ENCODE measurements at places on chromosomes 1 and 21.
A peak's percentile ranks its signal among the peaks of the same experiment; 100 is the strongest.

DNA sequence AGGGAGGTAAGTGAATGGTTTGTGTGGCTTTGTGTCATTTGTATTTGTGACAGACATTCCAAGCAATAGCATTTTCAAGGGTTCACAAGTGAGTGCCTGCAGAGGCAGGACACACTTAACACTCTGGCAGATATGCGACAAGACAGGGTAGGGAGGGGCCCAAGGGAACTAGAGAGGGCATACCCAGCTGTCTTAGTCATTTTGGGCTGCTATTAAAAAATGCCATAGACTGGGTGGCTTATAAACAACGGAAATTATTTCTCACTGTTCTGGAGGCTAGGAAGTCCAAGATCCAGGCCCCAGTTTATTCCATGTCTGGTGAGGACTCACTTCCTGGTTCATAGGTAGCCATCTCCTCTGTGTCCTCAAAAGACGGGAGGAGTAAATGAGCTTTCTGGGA lies 137.4 kb downstream of the FGGY start:
- DNase-seq, result no peak

- no peak for DNase-seq
Observed at GRCh38 chr1:214447557-214447871, 103.9 kb downstream of the PTPN14 start.

GRCh38 chr1:156616463-156616862 lies 2.8 kb upstream of the HAPLN2 start:
- peak; percentile 65 for DNase-seq

GRCh38 chr1:203609979-203610493 lies 16.6 kb upstream of the ATP2B4 start:
- no peak for DNase-seq

GRCh38 chr1:174580801-174581200 lies 133.0 kb downstream of the GPR52 start:
- no peak for DNase-seq

- DNase-seq, result no peak
Observed at GRCh38 chr1:56396581-56396980, 182.8 kb downstream of the PLPP3 start.

GRCh38 chr1:239814306-239814881 lies 277.3 kb upstream of the FMN2 start:
- DNase-seq, result peak; percentile 88

- DNase-seq, result no peak
Observed at GRCh38 chr1:175095069-175095468, 27.4 kb downstream of the TNN start.

DNA sequence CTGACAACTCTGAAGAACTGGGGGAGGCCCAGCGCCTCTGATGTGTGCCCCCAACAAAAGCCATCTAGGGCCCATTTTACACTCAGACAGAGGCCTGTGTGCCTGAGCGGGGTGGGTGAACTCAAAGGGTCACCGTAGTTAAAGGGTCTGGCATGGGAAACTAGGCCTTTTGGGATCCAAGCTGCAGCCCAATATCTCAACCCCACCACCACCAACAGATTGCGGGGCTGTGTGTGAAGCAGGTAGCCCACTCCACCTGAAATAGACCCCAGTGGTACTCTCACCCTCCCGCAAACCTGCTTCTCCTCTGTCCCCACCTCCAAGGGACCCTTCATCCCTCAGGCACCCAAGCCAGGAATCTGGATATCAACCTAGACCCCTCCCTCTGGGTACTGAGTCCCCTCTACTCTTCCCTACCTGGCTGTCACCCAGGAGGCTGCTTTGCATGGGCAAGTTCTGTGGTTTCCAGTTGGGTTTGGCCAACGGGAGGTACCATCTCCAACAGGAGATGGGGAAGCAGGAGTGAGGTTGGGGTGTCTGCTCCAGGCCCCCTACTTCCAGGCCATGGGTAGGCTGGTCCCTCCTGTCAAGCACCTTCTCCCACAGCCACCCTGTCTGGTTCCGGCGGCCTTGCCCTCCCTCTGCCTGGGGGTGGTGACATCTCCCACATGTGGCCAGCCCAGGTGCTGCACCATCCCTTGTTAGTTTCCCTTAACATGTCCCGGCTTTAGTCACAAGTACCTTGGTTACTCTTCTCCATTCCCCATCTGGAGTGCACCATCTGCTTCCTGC lies 35.2 kb upstream of the LRP8 start:
- DNase-seq, result no peak

GRCh38 chr1:36847186-36847585 lies 187.1 kb downstream of the GRIK3 start:
- no peak for DNase-seq

- peak; percentile 71 for DNase-seq
Observed at GRCh38 chr1:190000365-190000872, 477.2 kb downstream of the BRINP3 start.

DNA sequence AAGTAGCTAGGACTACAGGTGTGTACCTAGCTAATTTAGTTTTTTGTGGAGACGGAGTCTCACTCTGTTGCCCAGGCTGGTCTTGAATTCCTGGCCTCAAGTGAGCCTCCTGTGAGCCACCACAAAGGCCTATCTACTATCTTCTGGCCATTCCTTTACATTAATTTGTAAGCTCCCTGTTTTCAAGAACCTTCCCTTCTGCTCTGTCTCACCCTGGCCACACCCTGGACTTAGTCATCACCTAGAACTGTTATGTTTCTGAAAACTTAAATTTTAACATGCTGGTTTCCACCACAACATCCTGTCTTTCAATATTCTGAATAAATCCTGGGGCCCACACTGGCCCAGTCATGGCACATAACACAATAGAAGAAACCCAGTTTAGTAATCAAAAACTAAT lies 4.9 kb upstream of the B4GALT3 start:
- DNase-seq, result peak; percentile 68

GRCh38 chr1:244466724-244467123 lies 5.7 kb downstream of the CATSPERE start:
- DNase-seq, result no peak

DNA sequence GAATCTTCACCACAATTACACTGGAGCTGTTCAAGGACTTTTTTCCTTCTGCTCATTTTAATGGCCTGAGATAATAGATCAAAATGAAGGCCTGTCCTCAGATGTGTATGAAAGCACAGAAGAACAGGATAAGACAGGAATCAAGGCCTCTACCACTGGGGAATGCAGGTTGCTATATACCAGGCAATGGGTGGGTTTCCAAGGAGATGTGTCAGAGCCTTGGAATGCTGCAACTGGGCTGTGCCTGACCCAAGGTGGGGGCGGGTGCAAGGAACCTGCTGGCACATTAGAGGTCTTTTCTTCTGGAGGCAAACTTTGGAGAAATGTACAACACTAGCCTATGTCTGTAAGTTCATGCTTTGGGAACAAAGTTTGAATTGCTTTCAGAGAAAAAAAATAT lies 21.7 kb upstream of the LAMC2 start:
- peak; percentile 81 for DNase-seq

- no peak for DNase-seq
Observed at GRCh38 chr1:209040351-209040750, 543.2 kb upstream of the CAMK1G start.

DNA sequence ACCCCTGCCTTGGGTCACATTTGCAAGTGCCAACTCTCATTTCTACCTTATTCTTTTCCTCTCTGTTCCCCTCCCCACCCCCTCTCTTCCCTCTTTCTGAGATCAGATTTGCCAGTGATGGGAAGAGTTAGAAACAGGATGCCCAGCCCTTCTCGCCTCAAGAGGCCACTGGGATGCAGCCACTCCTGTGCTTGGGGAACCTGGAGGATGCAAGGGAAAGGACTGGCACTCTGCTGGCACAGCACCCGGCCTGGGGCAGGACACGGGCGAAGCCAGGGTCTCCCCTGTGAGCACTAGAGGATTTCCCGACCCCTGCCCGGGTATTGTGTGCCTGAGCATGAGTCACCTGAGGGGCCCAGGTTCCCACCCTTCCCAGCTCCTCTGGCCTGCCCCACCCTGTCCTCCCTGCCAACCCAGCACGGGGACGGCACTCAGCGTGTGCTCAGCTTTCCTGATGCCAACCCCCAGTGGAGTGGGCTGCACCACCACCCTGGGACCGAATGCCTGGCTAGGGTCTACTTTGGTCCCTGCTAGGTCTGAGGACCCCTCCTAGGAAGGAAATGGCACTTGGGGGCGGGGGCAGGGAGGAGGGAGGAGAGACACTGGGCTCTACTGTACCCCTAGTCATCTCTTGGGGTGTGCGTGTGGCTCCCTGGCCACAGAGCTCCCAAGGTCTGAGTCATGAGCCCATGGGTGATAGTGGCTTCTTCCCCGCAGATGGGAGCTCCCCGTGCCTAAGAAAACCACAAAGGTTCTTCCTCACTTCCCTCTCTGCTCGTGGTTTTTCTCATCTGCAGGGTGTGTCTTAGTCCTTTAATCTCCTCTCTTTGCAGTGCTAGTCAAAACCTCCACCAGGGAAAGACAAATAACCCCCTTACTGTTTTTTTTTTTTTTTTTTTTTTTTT lies 12.4 kb downstream of the LMNA start:
- DNase-seq, result peak; percentile 94

GRCh38 chr1:22572818-22573217 lies 9.5 kb downstream of the EPHA8 start:
- DNase-seq, result no peak

GRCh38 chr1:218459878-218460711 lies 115.0 kb downstream of the TGFB2 start:
- peak; percentile 91 for DNase-seq

DNA sequence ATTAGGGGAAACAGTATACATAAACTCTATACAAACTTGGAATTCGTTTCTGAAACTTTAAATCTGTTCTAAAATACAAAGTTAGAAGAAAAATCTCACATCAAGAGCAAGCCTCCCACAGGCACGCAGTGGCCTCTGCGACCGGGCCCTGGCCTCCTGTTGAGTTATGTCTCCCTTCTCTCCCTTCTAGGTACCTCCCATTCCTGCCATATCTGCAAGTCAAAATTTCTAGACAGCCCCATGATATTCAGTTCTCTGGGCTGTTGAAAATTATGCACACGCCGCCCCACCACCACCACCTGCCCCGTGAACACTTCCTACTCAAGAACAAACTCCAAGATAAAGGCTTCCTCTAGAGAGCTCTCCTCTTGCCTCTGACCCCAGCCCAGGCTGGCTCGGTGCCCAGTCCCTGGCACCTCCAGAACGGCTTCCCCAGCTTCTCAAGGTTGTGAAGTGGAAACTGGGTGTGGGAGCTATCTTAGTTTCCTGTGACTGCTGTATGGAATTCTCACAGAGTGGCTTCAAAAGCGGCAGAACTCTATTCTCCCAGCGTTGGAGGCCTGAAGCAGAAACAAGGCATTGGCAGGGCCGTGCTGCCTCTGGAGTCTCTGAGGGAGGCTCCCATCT lies 37.7 kb upstream of the LRP8 start:
- DNase-seq, result no peak

GRCh38 chr1:178970184-178970583 lies 55.5 kb upstream of the FAM20B start:
- no peak for DNase-seq

DNA sequence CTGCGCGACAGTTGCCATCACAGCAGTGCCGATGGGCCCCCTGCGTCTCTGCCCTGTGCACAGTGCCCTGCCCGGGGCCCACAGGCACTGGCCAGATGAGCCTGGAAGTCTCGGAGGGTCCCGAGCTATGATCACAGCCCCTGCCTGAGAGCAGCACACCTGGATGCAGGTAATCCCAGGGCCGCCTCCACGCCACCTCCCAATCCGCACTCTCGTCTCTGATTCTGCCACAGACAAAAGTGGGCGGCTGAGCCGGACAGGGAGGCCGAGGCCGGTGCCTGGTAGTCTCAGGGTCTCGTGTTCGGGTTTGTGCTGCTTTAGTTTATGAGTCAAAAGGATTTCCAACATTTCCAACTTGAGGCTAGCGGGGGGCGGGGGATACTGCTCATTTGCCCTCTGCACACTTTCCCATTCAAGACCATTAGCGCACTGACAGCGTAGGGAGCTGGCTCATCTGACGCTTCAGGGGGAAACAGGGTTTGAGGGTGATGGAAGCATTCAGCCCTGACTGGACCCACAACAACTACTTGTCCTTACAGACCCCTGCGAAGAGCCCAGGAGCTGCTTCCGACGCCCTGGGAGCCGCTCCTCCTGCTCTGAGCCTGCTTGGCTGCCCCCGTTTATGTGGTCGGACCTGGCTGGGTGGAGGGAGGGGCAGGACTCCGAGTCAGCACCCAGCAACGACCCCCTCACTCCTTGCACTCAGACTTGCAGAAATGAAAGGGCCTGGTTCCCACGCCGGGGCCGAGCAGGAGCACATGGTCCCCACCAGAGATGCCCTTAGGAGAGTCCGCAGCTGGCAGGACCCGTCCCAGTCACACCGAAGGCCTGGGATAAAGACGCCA lies 1.8 kb upstream of the TTC34 start:
- DNase-seq, result no peak

GRCh38 chr1:210698661-210699060 lies 370.0 kb downstream of the HHAT start:
- no peak for DNase-seq

- peak; percentile 81 for DNase-seq
Observed at GRCh38 chr1:13651279-13651678, 48.7 kb upstream of the PRDM2 start.

- no peak for DNase-seq
Observed at GRCh38 chr1:89175601-89176256, at the start of gene GBP7. TSS of gene GBP7 (minus strand) at chr1:89176003. CDS start at chr1:89171935, 4,068 bp downstream.

DNA sequence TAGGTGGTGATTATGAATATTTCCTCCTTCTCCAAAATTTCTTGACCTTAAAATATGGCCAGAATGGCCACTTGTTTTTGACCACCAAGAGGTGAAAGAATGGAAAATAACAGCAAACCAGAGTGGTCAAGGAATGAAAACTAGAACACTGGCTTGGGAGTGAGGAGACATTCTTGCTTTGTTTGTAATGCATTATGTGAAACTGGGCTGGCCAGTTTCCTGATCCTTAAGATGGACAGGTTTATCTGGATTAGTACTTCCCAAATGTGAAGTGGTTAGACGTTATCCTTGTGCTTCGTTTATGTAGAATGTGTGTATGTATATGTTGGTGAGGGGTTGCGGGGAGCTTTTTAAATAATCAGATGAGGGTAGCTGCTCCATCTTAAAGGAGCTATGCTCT lies 12.8 kb downstream of the PLA2G4A start:
- DNase-seq, result peak; percentile 69

DNA sequence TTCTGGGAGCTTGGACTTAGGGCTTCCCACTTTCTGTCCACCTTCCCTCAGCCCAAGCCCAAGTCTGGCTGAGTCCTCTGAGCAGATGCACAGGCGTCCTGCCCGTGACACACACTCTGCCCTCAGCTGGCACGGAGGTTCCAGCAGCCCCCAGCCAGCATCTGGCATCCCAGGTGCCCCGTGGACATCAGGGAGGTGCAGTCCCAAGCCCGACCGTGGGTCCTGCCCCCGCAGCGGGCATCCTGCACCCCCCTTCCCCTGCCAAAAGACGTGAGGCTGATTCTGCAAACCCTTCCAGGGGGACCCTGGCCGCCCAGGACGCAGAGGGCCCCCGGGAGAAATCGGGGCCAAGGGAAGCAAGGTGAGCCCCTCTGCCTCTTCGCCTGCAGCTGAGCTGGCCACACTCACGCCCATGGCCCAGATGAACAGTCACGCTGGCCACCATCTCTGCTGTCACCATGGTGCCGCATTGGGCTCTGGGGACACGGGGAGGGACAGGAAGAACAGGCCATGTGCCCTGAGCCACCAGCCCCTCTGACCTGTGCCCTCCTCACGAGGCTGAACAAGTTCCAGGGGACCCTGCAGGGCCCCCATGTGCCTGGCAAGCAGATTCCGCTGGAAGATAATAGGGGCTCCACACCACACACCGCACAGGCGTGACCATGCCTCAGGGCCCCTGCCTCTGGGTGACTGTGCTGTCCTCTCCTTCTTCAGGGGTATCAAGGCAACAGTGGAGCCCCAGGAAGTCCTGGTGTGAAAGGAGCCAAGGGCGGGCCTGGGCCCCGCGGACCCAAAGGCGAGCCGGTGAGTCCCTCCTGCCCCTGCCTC lies 20.6 kb downstream of the COL6A2 start:
- no peak for DNase-seq

GRCh38 chr1:99370476-99370875 lies 106.2 kb downstream of the PLPPR4 start:
- peak; percentile 10 for DNase-seq

Data from iris pigment epithelial cell (primary cell).